Retina (tissue), 1 donor: ENCODE measurements at places on chromosomes 5 and 9.

DNA sequence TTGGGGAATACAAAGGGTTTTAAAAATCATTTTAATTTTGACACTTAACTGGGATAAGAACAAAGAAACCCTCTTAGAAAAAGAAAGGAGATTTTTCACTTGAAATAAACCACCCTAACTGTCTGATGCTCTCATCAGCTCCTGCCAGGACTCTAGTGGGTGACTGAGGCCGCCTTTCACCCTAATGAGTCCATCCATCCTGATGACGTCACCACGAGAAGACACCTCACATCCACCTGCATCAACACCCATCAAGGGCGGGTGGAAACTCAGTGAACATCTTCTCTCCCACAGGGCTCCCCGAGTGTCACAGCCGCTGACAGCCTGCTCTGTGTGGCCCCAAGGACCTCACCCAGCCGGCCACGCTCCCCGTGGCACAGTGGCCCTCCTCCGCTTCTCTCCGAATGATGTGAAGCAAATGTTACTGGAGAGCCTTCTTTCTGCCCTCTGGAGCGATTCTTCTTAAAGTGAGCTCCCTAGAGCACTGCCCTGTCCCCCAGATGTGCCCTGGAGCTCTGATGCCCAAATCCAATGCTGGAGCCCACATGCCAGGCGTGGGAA is 584.3 kb upstream of the ADAMTS16 start:
- DNase-seq: no peak

DNA sequence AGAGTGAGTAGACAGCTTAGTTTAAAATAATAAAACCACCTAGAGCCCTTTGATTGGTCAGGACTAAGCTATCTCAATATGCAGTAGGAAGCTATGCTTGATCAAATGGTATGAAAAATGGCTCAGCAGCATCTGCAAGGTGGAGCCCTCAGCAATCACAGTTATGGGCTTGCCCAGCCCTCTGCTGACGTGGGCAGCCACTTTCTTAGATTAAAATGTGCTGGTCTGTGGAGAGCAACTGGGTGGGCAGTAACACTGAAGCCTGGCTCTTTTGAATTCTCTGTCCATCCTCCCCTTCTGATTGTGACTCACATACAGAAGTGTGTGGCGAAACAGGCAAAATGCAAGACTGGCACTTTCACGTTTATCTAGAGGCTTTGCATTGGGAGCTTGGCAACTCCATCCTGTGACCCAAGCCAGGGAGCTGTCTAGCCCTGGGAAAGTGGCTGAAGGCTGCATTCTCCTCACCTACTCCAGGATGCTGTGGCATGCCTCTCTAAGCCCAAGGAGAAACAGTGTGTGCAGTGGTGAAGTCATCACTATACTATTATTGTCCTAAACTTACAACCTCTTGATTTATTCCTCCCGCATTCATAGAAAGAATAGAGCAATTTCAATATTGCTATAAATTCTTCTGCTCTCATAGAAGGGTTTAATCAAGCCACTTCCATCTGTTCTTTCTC is 61.1 kb downstream of the MED10 start:
- no peak for DNase-seq

DNA sequence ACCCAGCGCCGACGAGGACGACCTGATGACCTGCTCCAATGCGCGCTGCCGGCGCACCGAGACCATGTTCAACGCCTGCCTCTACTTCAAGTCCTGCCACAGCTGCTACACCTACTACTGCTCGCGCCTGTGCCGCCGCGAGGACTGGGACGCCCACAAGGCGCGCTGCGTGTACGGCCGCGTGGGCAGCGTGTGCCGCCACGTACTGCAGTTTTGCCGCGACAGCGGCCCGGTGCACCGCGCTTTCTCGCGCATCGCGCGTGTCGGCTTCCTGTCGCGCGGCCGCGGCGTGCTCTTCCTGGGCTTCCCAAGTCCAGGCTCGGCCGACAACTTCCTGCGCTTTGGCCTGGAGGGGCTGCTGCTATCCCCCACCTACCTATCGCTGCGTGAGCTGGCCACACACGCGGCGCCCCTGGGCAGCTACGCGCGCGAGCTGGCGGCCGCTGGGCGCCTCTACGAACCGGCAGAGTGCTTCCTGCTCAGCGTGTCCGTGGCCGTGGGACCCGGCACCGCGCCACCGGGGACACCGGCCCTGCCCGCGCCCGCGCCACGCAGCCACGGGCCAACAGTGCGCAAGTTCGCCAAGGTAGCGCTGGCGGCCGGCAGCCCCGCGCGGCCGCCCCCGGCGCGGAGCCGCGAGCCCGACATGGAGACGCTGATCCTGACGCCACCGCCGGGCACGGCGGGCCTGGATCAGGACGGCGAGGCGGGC is 2.7 kb upstream of the PHPT1 start:
- peak; percentile 39 for DNase-seq

DNA sequence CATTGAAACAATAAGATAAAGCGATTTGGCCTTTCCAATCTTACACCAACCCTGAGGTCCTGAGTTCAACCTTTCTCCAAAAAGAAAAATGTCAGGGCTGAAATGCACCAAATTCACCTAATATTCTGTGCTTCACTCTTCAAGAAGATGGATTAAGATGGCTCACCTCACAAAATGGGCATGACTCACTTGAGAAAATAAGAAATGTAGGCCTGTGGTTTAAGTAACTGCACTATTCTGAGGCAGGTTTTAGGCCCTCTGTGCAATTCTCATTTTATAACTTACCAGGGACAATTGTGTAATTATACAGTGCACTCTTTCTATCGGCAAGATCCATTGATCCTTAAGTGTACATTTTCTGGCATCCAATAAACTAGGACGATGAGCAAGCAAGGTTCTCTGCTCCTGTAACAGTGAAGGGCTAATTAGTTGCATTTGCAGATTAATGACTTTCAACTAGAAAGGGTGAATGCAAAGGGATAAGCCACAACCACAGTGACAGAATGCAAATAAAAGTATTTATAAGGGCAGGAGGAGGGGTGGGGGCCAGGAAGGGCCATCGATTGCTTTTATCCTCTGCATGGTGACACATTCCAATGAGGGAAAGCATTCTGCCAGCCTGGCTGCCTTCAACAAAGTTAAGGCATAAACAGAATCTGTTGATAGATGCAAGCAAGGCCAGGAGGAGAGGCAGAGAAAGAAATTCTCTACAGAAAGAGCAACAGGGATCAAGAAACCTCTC is 214.5 kb downstream of the CAAP1 start:
- DNase-seq: no peak

DNA sequence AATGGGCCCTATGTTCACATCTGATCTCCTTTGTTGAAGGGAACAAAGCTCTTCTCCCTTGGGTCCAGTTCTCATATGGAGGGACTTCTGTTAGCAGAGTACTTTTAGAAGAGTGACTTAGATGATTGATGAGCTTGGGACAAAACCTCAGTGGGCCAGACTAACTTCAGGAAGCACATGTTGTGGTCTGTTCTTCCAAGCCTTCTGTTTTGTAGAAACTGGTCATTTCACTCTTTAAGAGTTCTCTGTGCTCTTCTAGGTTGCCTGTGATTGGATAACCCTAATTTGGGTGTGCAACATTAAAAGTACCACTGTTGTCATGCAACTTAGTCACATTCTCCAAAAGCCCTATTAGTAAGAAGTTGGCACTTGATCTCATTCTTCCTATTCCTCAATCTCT is 183.5 kb upstream of the ACO1 start:
- no peak for DNase-seq

GRCh38 chr5:126300293-126300692 is 122.9 kb upstream of the GRAMD2B start:
- no peak for DNase-seq

DNA sequence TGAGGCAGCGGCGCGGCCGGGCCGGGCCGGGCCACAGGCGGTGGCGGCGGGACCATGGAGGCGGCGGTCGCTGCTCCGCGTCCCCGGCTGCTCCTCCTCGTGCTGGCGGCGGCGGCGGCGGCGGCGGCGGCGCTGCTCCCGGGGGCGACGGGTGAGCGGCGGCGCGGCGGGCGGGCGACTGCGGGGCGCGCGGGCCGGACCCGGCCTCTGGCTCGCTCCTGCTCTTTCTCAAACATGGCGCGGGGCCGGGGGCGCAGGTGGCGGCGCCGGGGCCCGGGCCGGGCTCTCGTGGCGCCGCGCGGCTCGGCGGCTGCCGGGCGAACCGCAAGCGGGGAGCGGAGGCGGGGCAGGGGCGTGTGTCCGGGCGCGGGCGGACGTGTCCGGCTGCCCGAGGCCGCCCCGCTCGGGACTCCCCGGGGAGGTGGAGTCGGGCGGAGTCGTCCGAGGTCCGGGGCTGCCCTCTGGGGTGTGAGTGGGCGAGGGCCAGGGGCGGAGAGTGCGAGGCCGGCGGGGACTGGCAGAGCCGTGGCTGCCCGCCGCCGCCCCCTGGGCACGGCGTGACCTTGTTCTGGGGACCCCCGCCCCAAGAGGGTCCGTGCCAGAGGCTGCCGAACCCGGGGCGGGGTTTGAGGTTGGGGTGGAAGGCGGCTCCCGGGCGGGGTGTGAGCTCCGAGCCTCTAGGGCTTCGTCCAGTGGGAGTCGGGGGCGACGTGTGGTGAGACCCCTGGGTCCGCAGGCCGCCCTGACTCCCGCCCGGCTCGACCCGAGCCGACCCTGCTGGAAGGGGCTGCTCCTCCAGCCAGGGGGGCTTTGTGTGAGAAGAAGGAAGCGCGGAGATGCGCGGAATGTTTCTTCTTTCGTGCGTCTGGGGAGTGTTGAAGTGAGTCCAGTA is 485 bp downstream of the TGFBR1 start:
- DNase-seq: peak; percentile 85

- DNase-seq: peak; percentile 83
Observed at GRCh38 chr5:926417-927171, 33.9 kb downstream of the TRIP13 start.

DNA sequence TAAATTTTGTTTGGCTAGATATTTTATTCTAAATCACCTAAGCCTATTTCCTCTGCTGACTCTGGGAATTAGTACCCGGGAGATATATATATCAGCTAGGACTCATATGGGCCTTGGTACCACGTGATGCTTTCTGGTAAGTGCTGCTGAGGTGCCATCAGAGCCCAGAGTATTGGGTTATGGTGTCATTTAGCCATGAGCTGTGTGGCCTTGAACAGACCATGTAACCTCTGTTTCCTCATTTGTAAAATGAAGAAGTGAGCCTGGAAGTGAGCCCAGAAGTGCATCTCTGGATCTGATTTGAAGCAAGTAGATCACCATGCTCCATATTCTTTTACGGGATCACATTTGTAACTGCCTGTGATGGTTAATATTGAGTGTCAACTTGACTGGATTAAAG is 126.1 kb downstream of the GPBP1 start:
- no peak for DNase-seq

DNA sequence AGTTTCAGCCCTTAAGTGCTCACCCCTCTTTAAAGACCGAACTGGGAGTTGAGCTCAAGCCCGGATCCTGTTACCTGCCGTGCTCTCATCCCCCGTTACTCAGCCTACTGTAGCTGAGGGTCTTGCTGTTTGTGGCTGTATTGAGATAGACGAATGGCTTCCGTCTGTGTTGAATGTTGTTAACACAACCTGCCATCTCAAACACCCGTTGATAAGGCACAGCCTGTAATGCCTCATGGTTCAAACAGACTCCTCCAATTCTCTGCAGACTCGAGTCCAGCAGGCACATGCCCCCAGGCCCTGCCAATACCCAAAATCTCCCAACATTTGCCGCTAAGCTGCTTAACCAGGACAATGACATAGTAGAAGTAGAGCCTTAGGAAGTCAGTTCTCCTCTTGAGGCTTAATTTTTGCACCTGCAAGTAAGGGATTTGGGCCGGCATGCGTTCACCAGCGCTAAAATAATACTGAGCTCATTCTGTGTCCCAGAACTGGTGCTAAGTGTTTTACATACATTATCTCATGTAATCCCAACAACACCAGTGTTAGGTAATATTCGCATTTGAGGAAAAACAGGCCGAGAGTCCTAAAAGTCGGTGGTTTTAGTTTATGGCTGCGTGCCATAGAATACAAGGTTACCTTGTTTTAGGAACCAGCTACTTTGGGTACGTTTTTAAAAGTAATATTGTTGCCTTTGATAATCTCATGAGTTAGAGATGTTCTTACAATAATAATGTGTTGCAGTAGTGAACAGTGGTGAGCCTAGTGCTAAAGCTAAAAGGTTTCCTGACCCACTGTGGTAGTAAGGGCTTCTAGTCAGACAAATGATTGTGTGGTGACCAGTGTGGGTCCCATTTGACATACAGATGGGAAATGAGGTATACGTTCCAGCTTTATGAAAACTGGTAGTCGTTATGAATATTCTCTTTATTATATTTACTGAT is 1.5 kb upstream of the RFX3 start:
- no peak for DNase-seq

GRCh38 chr9:19689328-19690101 is 99.3 kb downstream of the SLC24A2 start:
- no peak for DNase-seq

DNA sequence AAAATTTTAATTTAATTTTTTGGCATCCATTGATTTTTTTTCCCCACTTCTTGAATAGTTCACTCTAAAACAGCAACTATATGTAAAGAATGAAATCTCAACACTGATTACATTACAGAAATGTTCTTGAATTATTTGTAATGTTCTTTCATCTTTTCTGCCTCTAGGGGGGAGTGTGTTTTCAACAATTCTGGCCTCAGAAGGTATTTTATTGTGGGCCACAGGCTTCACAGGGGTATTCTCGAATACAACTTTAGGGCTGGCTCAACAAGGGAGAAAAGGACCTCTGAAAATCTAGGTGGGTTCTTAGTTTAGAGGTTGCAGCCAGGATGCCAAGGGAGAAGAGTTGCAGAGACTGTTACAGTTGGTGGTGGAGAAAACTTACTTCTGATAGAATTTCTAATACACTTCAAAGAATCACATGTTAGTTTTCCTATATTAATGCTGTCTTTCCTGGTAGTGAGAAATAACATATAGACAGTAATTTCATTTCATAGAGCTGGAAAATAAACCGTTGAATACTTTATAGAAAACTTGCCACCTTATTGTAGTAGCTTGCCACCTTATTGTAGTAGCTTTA is 3.6 kb upstream of the NPR3 start:
- DNase-seq: peak; percentile 15

DNA sequence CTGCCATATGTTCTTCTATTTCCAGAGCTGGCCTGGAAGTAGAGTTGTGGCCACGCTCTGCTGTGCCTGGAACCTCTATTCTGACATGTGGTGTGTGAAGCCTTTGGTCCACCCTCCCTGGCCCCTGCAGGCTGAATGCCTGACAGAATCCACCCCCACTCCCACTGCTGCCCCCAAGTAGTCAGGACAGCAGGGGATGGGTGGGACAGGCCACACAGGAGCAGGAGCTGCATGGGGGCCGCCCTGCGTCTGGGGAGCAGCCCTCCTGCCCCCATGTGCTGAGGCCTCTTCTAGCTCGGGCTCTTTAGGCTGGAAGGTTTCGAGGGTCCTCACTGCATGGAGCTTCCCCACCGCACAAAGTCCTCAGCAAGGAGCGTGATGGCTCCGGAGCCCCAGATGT is 32.6 kb upstream of the IRX4 start:
- DNase-seq: no peak

DNA sequence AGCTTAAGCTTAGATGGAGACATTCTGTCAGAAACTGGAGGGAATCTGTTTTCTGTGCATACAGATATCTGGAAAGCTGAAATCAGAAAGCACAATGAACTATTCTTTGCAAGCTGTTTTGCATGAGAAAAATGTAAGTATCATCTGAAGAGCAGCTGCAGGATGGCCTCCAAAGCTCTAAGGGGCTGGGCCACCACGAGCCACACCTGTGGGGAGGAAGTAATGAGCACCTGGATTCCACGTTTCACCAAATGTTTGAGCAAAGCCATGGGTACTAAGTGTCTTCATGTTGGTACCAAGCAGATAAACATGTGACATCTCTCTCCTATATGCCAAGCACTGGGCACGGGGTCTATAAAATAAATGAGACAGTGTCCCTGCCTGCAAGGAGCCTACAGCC is 199.3 kb downstream of the TTLL11 start:
- DNase-seq: no peak
